ENCODE measurements at places on chromosomes 6 and 20. TPM values are rescaled to one million over a fixed set of nuclear protein-coding genes. Genes with fewer than 3 reads are reported as not detected.

The CD24 gene
- total RNA-seq = 7.1 TPM

GRCh38 chr6:8831366-8832152 is 396.2 kb upstream of the SLC35B3 start:
- no peak for DNase-seq

GRCh38 chr6:35476004-35476403 is 7.8 kb downstream of the RPL10A start:
- no peak for DNase-seq

DNA sequence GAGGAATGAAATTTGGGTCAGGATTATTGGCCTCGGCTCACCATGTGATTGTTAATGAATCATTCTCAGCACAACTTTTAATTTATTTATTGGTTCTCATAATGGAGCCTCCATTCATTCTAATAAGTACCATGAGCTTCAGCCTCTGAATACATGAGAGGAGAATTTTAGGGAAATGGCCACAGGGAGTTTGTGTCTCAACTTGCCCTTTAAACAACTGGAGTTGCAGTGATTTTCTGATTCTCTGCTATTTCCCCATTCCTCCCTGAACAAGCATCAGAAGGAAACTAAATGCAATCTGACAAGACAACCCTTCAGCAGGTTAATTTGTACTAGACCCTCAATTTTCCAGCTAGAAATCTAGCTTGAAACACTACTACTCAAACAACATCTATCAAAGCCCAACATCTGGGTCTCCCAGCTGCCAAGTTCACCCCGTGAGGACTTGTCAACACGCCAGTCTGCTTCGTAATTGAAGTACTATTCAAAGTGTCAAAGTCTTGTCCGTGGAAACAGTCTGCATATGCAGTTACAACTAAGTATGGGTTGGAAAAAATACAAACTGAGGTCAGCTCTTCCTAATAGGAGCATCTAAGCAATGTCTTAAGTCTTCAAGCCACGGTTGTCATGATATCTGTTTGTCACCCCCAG is 235.4 kb downstream of the CDH4 start:
- peak; percentile 1 for DNase-seq

DNA sequence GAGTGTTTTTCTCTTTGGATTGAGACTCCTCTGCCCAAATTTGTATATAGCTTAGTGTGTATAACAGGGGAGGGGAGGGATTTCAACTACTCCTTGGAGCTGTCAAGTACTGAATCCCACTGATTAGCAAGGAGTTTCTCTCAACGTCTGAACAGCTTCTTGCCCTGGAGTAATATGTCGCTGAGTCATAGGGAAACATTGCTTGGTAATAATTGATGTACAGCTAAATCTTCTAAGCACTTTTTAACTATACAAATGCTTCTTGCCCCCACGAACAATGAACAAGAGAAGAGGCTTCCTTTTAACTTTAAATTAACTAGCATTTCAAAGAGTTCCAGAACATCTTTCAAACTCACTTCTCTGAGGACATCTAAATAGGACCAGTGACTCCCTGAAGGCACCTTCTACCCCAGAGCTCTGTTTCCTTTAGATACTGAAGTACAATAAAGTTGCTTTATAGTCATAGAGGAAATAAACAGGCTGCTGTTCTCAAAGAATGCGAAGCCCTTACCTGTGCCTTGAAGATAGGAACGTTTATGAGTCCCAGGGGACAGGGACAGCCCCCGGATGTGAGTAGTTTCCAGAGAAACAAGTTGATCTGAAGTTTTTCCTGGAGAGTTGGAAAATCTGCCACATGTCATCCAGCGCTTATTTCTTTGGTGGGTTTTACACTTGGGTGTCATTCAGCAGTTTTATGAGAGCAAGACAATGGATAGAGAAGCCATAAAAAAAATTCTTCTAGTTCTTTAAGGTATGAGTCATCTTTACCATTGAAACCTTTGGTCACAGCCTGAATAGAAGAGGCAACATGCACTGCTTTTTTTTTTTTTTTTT is 462.5 kb upstream of the BTBD3 start:
- DNase-seq = no peak

The FAM83D gene
- total RNA-seq = 94.3 TPM

The VSX1 gene
- total RNA-seq = not detected

GRCh38 chr6:90982581-90982980 is 395.7 kb upstream of the MAP3K7 start:
- no peak for DNase-seq

DNA sequence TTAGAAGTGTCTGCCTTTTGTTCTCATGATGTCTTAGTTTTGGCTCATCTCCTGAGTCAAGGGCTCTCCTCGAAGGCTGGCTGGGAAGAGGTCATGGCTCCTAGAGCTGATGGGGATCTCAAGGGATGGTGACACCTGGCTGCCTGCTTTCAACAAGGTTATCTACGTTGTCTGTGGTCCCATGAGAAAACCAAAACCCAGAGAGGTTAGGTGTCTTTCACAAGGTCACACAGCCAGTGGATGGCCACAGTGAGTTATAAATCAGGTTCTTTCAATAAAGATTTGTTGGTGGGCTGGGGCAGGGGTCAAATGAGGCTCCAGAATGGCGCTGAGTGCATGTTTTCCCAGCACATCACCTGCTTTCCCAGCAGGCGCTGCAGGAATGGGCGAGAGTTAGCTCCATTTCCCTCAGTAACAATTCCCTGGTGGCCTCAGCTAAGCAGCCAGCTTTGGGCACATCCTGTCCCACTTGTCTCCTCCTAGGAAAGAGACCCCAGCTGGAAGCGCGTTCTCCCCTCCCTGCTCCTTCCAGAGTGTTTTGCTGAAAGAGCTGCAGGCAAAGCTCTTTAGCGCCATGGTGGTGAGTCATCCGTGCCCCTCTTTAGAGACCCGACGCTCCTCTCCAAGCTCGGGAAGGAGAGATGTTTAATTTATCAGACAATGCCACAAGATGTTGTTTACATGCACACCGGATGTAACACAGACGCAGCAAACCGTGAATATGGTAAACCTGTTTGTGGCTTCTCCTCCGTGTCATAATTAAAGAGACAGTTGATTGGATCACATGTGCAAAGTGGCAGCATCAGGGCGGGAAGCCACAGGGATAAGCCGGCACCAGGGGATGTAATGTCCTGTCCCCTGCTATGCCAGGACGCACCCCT is 109.7 kb downstream of the LRFN2 start:
- no peak for DNase-seq

The HAO1 gene
- total RNA-seq = not detected

GRCh38 chr6:38638941-38639497 is 710 bp downstream of the BTBD9 start:
- DNase-seq = peak; percentile 85

DNA sequence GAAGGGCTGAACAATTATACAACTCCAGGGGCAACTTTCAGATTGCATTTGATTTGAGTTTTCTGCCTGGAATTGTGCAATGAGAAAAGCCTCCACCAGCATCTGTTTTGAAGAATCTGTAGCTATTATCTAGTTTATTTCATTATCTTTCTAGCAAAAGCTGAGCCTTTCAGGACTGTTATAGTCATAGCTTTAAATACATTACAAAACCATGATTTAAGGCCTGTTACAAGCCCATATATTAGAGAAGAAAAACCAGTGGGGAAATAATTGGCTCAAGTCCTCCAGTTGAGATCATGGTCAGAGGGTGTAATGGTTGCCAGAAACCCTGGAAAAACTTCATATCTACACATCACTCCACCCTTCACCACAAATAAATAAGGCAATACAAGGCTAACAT is 676.2 kb downstream of the HDGFL1 start:
- DNase-seq = no peak

Data from posterior vena cava (tissue), 2 donors.